ENCODE measurements at places on chromosomes 4 and X. TPM values are rescaled to one million over a fixed set of nuclear protein-coding genes. Genes with fewer than 3 reads are reported as not detected.

DNA sequence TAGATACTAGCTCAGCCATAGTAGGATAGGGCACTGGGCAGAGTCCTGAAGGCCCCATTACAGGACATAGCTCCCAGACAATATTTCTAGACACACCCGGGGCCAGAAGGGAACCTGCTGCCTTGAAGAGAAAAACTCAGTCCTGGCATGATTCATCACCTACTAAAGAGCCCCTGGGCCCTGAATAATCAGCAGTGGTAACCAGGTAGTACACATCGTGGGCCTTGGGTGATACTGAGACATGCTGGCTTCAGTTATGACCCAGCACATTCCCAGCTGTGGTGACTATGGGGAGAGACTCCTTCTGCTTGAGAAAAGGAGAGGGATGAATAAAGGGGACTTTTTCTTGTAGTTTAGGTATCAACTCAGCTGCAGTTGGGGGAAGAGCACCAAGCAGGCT, 104.3 kb upstream of the STK26 start:
- no peak for DNase-seq

DNA sequence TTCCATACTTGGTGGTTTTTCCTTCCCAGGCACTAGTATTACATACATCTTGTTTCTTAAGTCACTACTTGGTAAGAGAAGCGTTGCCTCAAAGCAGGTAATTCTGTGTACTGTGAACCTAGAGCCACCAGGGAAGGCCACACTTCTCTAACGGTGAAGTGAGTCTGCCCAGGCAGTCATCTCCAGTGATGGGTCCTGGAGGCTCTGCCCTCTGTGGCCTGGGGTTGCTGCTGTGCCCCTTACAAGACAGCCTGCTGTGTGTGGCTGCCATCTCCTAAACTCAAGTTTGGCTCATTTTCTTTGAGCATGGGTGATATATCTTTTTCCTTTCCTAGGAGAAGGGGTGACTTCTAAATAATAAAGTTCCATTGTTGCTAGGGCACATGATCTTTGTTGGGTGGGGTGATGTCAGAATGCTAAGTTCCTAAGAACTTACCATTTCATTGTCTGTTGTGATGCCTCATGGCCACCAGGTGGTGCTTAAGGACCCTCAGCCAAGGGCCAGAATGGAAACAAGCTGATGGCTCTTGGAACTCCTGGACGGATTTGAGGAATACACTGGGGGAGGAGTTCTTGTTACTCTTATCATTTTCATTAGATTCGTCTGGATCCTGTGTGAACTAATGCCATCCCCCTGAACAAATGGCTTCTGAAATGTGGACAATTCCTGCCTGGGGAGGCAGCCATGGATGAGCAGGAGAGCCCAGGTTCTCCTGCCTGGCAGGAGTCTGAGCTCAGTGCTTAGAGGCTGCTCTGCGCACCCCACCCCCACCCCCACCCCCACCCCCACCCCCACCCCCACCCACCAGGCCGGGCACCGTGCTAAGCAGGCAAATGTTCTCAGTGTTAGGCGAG, 41.1 kb upstream of the WDR1 start:
- peak; percentile 44 for DNase-seq

GRCh38 chr4:20532116-20532790, 168.0 kb upstream of the PACRGL start:
- no peak for DNase-seq

- DNase-seq, result no peak
Observed at GRCh38 chrX:433771-434170, 47.1 kb upstream of the PPP2R3B start.

- no peak for DNase-seq
Observed at GRCh38 chr4:28444886-28445496, 1584.3 kb downstream of the STIM2 start.

GRCh38 chrX:111348429-111348828, 63.6 kb downstream of the DCX start:
- DNase-seq, result no peak

MAGEA2 gene
- not detected for total RNA-seq

DNA sequence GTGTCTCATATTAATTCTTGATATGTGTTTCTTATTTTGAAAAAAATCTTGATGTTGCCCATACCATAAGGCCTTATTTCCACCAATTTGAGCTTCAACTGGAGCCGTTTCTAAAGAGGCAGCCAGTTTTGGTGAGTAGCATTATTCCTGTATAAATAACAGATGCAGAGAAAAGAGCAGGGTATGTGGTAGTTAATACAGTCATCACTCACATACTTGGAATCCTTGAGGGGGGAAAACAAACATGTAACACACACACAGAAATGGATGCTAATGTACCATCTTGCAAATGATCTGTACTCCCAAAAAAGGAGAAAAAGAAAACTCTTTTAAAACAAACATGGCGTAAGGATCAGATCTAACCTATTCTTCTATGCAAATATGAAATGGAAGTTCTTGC, 389.7 kb downstream of the GPM6A start:
- DNase-seq, result no peak

GRCh38 chr4:9931146-9931545, 90.2 kb downstream of the SLC2A9 start:
- DNase-seq, result no peak

- DNase-seq, result no peak
Observed at GRCh38 chr4:40170588-40170987, 26.2 kb upstream of the RHOH start.

ITIH6 gene
- not detected for total RNA-seq

PPP1R2C gene
- total RNA-seq, result not detected

DNA sequence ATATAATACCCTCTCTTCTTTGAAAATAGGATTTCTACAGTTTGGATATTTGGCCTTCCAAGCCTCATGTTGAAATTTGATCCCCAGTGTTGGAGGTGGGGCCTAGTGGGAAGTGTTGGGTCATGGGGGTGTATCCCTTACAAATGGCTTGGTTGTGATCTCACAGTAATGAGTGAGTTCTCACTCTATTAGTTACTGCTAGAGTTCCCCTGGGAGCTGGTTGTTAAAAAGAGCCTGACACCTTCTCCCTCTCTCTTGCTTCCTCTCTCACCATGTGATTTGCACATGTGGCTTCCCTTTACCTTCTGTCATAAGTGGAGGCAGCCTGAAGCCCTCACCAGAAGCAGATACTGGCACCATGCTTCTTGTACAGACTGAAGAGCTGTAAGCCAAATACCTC, 73.9 kb downstream of the HDAC8 start:
- no peak for DNase-seq

DNA sequence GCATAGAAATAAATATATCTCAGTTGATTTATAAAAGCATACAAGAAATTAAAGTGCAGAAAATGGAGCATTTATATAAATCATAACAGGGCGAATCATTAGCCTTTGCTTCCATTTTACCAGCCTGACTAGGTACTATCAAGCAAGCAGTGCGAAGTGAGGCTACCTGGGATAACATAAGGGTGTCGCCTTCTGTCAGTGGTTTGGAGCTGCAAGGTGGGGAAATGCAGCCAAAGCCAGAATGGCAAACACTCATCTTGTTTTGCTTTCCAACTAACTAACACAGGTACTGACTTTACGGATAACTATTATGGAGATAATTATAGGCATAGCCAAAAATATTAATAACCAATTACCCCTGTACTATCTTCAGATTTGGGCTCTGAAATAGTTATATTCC, 1459.8 kb downstream of the RAPGEF2 start:
- DNase-seq, result no peak

COX7B2 gene
- total RNA-seq, result not detected

DNA sequence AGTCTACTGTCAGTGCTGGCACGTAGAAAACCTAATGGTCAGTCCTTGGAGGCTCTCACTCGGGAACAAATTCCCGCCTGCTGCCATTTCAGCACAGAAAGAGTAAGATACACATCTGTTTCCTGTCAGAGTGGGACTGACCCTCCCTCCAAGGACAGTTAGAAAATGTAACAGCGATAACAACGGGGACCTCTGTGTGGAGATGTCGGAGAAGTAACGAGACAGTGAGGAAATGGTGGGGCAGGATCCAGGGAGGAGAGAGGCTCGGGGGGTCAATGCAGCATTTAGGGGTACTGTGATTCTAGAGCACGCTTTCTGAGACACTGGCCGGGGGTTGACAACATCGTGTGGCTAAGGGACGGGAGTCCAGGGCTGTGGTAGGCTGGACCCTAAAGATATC, 36.0 kb upstream of the SORCS2 start:
- DNase-seq, result peak; percentile 17

PHEX gene
- 4.4 TPM for total RNA-seq

DNA sequence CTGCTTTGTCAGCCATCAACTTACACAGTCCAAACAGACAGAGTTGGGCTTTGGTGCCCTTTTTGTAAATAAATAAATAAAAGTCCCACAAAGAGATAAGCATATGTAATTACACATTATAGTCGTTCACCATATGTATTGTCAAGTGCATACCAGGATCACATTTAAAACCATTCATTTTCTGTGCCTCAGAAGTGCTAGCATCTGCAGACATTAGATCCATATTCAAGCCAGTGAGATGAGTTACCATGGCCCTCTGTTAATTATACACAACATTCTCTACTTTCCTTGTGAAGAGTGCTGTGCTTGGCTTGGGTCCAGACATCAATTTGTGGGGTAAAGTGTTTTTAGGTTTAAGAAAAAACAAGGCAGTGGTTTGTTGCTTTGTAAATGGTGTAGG, 76.8 kb downstream of the ENOX2 start:
- no peak for DNase-seq

DNA sequence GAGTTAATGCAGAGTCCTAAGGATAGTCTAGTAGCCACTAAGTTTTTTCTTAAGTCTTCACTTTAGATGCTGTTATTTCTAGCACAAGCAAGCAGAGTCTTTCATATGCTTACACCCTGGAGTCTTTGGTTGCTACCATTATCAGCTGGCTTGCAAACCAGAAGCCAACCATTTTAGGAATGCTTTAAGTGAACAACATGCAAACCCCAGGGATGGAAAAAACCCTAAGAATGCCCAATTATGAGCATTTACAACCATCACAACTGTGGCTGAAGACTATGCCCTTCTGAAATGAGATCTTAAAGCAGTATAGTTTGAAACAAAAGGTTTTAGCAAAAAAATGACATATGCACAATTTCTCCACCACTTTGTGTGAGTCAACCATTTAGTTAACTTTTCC, 6.6 kb downstream of the MID1IP1 start:
- DNase-seq, result no peak

DNA sequence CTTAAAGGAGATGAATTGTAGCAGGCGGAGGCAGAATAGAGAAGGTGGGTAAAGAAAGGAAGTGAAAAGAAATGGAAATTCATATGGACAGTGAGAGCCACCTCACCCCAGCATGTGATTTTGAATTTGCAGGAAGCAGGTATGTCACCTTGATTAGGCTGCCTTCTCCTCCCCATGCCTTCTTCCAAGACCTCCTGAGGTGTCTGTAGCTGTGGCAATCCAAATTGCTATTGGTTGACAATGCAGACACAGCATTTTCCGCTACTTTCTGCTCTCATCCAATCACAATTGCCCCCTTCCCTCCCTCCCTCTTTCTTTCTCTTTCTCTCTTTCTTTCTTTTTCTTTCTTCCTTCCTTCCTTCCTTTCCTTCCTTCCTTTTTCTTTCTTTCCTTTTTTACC, 38.5 kb downstream of the RAB33B start:
- DNase-seq, result no peak

TKTL2 gene
- not detected for total RNA-seq

GRCh38 chr4:129179276-129179675, 83.3 kb downstream of the C4orf33 start:
- no peak for DNase-seq

RENBP gene
- 0.80 TPM for total RNA-seq

ADRA2C gene
- 15.1 TPM for total RNA-seq

- no peak for DNase-seq
Observed at GRCh38 chr4:112775801-112776200, 138.9 kb downstream of the LARP7 start.

SPANXC gene
- not detected for total RNA-seq

DNA sequence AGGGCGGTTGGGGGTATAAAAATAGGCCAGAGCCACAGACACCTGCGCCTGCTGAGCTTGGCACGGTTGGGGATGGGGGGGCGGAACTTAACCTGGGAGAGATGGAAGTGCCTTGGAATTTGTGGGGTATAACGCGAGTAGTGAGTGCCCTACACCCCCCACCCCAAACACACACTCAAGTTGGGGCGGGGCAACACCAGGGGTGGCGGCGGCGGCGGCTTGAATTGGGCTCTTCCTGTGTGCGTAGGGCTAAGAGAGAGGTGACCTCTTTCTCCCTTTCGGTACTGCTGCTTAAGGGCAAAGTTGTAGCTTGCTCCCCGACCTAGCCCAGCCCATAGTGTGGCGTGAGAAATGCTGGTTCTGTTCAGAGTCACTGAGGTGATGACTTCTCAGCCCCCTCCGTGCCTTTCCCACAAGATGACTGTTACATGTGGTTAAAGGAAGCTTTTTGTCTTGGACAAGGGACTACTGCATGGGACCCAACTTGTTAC, 839 bp downstream of the STK26 start:
- DNase-seq, result peak; percentile 13

SLC49A3 gene
- total RNA-seq, result 2.6 TPM

DNA sequence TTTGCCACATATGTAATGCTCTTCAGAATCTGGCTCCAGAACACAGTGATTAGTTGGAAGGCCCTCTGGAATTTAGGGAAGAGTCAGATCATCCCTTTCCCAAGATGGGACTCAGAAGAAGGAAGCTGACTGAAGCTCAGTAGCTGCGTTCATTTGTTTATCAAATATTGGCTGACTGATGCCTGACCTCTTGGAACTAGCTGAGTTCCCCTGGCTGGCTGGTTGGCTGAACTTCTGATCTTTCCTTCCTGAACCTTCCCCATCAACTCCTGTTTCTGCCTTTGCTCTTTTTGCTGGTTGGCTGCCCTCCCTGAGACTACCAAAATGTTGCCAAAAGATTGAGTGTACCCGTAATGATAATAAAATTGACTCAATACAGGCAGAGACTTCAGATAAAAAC, 866.5 kb upstream of the INTU start:
- DNase-seq, result no peak

- DNase-seq, result no peak
Observed at GRCh38 chr4:83660578-83660977, 124.7 kb downstream of the GPAT3 start.

DNA sequence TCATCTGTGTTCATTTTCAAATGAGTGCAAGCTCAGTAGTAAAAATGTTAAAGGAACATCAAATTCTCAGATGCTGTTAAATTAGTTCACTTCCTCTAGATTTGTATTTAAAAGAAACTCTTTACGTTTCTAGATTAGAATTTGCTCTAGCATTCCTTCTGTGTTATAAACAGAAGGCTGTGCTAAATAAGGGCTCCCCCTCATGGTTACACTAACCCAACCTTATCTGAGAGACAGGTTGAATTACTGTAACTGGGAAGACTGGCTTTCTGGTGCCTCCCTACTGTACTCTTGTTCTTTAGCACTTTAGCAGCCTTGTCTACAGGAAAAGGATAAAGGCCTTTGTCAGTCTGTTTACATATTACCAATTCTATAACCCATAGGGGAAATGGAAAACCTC, 56.8 kb downstream of the RXFP1 start:
- DNase-seq, result no peak

All from ovary (tissue), 10 donors.